ENCODE measurements at places on chromosomes 7 and 10.

GRCh38 chr7:123798532-123799188, 46.3 kb upstream of the HYAL4 start:
- DNase-seq: no peak

DNA sequence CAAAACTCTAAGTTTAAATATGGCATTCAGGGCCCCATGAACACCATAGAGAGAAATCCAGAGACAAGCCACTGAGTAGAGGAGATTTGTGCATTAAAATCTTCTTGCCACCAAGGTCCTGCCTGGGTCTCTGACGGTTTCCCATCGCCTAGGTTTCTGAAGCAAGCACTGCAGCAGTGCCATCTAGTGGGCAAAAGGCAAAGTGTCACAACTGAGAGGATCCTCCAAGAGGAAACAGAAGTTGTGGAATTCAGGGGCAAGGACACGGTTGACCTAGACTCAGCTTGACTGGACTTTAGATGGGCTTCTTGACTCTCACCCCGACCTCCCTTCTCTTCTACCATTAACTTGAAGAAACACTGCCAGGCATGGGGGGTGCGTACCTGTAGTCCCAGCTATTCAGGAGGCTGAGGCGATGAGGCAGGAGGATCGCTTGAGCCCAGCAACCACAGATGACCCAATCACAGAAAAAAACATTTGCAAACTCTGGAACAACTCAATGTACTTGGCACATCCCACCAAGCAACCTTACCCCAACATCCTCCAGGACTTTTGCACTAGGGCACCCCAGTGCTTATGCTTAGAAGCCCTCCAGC, 604.1 kb downstream of the GALNT17 start:
- DNase-seq: no peak

- DNase-seq: no peak
Observed at GRCh38 chr10:24723386-24723787, 300 bp downstream of the ARHGAP21 start.

- no peak for DNase-seq
Observed at GRCh38 chr10:103470761-103471653, 8.0 kb downstream of the CALHM3 start.

- DNase-seq: no peak
Observed at GRCh38 chr10:74165530-74165901, 14.5 kb downstream of the ADK start.

- no peak for DNase-seq
Observed at GRCh38 chr7:113176836-113177235, 58.5 kb upstream of the SMIM30 start.

- DNase-seq: no peak
Observed at GRCh38 chr7:55177589-55178261, 158.9 kb downstream of the EGFR start.

DNA sequence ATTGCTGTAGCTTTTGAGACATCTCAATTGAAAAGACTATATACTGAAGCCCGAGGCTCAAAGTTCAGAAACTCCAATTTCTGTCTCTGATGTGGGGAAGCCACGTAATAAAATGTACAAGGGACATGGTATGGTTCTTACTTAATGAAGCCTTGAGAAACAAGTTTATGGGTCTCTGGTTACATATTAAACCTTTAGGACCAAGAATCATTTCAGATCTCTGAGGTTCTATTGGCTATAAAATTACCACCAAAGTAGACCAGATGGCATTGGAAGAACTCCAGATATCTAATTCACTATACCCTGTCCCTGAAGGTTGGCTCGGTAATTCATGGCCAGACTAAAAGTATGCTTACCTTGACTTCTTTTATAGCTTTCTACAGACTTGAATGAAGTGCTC, 23.7 kb downstream of the STAMBPL1 start:
- DNase-seq: no peak

GRCh38 chr7:151626422-151627115, 106.9 kb upstream of the RHEB start:
- DNase-seq: no peak
